ENCODE measurements at places on chromosomes 1 and 21.

DNA sequence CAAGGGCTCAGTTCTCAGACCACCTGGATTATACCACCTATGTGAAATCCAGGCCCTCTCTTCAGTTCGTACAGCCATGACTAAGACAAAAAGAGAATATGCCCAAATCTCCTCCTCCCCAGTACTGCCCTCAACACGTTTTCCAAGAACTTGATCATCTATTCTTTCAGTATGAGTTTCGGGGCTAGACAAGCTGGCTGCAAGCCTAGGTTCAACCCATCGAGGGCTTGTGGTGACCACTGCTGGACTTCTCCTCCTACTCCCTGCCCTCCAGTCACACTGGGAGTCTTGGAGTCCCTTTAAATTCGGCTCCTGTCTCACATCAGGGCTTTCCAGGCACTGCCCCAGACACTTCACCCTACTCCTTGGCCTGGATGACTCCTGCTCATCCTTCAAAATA lies 352.3 kb downstream of the KCNH1 start:
- DNase-seq: no peak

GRCh38 chr1:8925406-8925805 lies 20.3 kb upstream of the CA6 start:
- no peak for DNase-seq

DNA sequence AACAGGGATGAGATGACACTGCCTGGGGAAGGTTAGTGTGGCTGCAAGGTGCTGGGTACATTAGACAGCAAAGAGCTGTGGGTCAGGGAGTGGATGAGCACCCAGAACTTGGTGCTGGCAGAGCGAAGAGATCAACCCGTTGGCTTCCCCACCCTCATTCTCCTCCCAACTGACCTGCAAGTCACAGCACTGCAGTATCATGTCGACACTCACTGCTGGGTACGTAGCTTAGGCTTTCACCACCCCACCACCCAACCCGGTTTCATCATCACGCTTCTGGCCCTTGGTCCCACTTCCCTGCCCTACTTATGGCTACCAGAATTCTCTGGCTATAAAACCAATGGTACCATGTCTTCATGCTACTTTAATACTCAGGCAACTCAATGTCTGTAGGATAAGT lies 73.6 kb upstream of the LYST start:
- no peak for DNase-seq

DNA sequence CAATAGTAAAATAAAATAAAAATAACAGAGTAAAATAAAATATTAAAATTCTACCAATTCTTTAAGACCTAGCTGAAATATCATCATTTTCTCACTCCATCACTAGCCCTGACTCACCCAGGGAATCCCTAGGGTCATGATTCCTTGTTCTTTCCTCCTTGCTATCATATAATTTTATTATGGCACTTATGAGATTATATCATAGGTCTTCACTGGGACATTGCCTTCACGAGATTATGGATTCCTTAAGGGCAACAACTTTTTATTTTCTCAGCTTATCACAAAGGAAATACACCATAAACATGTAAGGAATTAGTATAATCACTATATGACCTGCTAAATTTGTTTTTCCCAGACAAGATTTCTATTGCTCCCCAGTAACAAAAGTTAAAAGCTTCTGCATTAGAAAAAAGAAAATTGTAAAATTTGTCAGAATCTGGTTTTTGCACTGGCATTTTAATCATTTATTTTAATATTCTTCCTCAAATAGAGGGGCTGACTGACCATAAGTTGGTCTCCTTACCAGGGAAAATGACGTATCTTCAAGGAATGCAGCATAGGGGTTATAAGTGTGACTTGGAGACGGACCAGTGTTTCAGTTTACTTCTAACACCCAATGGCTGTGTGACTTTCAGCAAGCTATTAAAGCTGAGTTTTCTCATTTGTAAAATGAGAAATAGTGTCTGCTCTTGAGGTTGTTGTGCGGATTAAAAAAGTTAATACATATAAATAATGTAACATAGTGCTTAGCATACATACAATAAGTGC lies 8.8 kb upstream of the CLCA4 start:
- no peak for DNase-seq

GRCh38 chr1:156559086-156559796 lies 13.1 kb downstream of the IQGAP3 start:
- DNase-seq: no peak

- DNase-seq: no peak
Observed at GRCh38 chr1:98090351-98090750, 169.5 kb upstream of the DPYD start.

GRCh38 chr1:236952246-236953003 lies 51.8 kb downstream of the MT1HL1 start:
- DNase-seq: no peak

DNA sequence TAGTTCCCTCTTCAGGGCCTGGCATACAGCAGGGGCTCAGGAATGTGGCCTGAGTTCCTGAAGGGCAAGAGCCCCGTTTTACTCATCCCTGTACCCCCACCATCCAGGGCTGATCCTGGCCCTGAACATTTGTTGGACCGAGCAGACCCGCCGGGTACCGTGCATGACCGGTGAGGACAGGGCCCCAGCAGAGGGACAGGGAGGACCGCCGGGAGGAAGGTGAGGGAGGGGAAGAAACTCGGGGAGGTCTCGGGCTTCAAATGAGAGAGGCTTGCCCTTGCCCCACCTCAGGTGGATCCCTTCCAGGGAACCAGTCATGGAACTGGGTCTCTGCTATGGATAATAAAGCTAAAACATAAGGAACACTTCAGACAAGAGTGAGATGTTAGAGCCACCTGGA lies 167.8 kb upstream of the KLHDC7A start:
- no peak for DNase-seq

- no peak for DNase-seq
Observed at GRCh38 chr1:10973956-10974881, 38.2 kb upstream of the TARDBP start.

DNA sequence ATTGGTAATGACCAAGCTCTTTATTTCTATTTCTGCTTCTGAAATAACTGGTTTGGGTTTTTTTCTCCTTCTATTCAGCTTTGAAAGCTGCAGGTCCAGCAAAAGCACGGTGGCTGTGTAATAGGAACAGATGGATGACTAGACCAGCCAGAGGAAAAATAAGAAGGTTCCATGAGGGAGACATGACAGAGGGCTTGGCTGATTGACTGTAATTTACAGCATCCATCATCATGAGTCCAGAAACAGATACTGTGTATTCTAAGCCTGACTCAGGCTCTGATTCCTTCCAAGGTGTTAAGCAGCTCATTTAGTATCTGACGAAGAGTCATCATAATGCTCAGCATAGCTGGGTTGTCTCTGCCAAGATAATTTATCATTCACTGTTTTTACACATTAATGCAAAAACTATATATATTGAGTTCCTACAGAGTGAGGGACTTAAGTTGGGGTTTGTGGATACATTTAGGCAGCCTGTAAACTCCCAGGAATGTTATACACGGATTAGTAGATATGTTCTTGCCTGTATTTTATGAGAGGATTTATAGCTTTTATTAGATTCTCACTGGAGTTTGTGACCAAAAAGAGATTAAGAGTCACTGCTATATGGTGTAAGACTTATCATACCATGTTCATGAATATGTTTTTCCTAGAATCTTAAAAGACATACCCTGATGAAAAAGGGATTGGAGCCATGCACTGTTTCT lies 72.6 kb downstream of the SGIP1 start:
- DNase-seq: no peak

- no peak for DNase-seq
Observed at GRCh38 chr1:79663916-79664315, 657.4 kb upstream of the ADGRL4 start.

- DNase-seq: no peak
Observed at GRCh38 chr1:31877544-31877943, 60.6 kb downstream of the PTP4A2 start.

DNA sequence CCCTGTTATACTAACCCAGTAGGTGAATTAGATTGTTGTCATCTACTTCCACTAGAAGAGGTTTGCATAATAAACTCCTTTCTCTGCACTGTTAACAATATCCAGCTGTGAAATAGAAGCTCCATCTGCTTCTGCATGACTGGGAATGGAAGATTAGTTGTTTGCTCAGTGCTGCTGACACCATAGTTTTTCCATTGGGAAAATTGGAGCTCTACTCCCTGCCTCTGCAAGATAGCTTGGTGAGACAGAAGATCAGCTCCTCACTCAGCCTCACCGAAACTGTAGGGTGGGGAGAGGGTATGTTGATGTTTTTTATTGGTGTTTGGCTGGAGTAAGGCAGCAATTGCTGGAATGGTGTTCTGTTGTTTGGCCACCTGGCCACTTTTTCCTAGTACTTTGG lies 331.6 kb upstream of the ADAMTS5 start:
- no peak for DNase-seq

GRCh38 chr1:203351037-203351625 lies at the start of gene FMOD:
TSS of gene FMOD (minus strand) at chr1:203351122. CDS start at chr1:203348270, 2,852 bp downstream.
- DNase-seq: no peak

GRCh38 chr21:46014828-46015227 lies 33.3 kb downstream of the COL6A1 start:
- DNase-seq: no peak

- DNase-seq: no peak
Observed at GRCh38 chr1:85438353-85438752, 26.6 kb downstream of the DDAH1 start.

GRCh38 chr1:211305044-211305443 lies 21.6 kb upstream of the TRAF5 start:
- peak; percentile 40 for DNase-seq

DNA sequence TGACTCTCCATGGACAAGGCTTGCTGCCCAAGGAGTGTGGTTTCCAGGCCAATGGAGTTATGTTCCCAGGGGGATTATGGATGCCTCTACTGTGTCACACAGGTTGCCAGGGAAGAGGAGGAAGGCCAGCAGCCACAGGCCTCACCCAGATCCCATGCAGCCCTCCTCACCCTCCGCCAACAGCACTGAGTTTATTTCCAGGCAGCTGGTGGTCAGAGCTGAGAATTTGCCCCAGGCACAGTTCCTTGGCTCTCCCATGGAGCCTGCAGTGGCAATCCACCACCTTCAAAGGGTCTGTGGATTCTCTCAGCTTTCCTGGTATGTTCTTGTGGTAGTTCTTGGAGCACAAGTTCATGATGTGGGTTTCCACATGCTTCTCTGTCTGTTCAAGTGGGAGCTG lies 79.2 kb downstream of the NTNG1 start:
- DNase-seq: no peak

- DNase-seq: no peak
Observed at GRCh38 chr1:31373056-31373896, at the start of gene FABP3. TSS of gene FABP3 (minus strand) at chr1:31373076. CDS start at chr1:31373014, 62 bp downstream.

DNA sequence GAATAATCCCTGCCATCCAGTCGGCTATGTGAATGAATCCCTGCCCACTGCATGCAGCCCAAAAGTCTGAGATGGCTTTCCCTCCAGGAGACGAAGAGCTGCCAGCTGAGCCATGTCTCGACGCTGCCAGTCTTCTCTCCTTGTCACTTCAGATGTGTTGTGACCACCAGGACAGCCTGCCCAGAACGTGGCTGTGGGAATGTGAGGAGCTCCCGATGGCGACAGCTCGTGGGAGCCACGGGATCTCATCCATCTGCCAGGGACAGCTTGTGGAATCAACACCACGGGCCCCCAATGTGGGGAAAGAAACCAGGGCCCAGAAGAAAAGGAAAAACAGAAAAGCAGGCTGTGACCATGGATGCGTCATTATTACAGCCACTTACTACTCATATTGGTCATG lies 67.2 kb downstream of the NFASC start:
- no peak for DNase-seq

- no peak for DNase-seq
Observed at GRCh38 chr1:248710305-248710900, 7.8 kb upstream of the OR14I1 start.

DNA sequence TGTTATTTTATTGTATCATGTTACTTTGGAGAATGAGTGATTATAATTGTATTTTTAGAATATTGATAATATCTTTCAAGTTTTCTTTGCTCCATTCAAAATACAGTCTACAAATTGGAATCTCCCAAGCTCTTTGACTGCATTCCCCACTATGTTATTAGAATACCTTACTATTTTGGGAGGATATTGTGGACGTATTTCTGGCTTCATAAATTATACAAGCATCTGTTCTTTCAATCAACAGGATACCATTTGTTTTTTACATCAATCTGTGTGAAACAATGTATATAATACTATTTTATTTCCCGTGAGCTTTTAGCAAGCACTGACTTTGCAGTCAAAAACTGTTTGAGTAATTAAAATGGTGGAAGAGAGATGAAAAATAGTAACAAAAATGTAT lies 226.5 kb downstream of the PTPRC start:
- DNase-seq: no peak
